Psoas muscle (tissue), 8 donors: ENCODE measurements at places on chromosomes 1 and 21. TPM values are rescaled to one million over a fixed set of nuclear protein-coding genes. Genes with fewer than 3 reads are reported as not detected.

The FCRL1 gene
- not detected for polyA plus RNA-seq

The NBPF6 gene
- not detected for polyA plus RNA-seq

The URB2 gene
- polyA plus RNA-seq, result 10.2 TPM

The SPRR2G gene
- not detected for polyA plus RNA-seq

The GUCA2B gene
- polyA plus RNA-seq, result not detected

The DMRTA2 gene
- polyA plus RNA-seq, result not detected

The EPHX1 gene
- 19.4 TPM for polyA plus RNA-seq

The CA6 gene
- polyA plus RNA-seq, result not detected

The LAMC1 gene
- 28.0 TPM for polyA plus RNA-seq

The RNU1-4 gene
- polyA plus RNA-seq, result not detected

DNA sequence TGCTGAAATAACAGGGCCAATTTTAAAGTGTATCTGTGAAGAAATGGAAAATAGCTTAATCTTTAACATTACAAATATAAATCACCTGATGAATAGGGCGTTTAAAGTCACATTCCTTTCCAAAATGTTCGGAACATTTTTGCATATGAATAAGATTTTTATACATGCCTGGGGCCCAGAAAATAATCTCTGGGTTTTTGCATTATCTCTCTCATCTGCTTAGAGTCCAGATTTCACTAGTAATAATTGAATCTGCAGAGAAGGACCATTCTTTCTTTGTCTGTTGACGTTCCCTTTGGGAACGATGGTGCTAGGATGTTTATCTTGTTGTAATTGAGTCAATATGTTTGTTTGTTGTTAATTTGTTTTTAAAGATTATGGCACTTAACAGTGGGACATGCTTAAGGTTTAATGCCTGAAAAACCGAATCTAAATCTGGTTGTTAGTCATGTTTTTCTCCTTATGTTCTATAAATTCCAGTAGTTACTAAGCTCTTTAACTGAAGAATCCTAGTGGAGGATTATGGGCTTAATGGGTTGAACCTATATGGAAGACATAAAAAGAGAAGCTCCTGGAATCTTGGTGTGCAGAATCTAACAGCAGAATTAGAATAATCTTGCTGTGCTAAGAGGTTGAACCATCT is 140.6 kb downstream of the VPS13D start:
- DNase-seq, result no peak

DNA sequence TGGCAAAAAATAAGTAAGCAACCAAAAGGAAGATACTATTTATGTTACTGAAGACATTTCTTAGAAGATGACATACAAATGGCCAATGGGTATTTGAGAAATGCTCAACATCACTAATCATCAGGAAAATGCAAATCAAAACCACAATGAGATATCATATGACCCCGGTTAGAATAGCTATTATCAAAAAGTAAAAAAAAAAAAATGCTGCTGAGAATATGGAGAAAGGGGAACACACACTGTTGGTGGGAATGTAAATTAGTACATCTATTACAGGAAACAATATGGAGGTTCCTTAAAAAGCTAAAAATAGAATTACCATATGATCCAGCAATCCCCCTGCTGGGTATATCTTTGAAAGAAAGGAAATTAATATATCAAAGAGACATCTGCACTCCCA is 34.3 kb upstream of the CREG1 start:
- no peak for DNase-seq

- peak; percentile 45 for DNase-seq
Observed at GRCh38 chr1:46587069-46587468, 17.0 kb downstream of the MKNK1 start.

GRCh38 chr1:205438213-205439158 is 16.6 kb upstream of the LEMD1 start:
- peak; percentile 88 for DNase-seq

GRCh38 chr1:112997781-112998180 is 41.8 kb upstream of the SLC16A1 start:
- no peak for DNase-seq

DNA sequence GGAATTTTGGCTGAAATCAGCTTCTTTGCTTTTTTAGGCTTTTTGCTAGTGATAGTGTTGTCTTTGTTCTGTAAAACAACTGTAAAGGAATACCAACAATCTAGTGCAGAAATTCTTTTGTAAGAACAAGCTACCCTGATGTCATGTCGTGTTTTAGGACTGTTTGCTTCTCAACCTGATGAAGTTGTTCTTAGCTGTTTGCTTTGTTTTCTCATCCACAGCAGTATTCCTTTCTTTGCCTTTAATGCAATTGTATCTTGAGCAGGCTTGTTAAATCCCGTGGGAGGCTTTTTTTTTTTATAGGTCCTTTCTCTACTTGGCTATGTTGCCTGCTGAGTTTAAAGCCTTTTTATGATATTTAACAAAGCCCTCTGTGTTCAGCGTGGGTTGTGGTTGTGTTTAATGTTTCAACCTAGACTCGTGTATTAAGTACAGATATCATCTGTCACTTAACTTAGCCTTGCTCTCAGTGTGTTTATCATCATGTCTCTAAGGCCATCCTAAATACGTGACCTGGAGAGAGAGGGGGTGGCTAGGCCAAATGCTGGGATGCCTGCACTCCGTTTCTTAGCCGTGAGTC is 31.6 kb downstream of the ADARB1 start:
- DNase-seq, result no peak

DNA sequence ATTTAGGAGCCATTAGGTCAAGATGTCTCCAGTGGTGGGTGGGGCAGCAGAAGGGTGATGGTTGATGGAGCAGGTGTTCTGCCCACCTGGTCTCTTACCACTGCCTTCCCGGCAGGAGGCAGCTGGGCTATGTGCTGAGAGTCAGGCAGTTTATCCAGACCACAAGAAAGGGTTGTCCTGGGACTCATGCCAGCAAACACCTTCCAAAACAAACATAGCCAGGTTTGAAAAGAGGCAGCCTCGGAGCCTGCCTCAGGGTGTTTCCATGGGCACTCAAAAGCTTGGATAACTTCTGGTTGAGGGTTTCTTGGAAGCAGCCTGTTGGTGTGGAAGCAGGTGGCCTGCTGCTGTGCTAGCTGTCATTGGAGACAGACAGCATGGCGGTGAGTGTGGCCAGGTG is 187.2 kb downstream of the PCP4 start:
- no peak for DNase-seq

GRCh38 chr1:98903261-98903660 is 101.4 kb downstream of the PLPPR5 start:
- no peak for DNase-seq

DNA sequence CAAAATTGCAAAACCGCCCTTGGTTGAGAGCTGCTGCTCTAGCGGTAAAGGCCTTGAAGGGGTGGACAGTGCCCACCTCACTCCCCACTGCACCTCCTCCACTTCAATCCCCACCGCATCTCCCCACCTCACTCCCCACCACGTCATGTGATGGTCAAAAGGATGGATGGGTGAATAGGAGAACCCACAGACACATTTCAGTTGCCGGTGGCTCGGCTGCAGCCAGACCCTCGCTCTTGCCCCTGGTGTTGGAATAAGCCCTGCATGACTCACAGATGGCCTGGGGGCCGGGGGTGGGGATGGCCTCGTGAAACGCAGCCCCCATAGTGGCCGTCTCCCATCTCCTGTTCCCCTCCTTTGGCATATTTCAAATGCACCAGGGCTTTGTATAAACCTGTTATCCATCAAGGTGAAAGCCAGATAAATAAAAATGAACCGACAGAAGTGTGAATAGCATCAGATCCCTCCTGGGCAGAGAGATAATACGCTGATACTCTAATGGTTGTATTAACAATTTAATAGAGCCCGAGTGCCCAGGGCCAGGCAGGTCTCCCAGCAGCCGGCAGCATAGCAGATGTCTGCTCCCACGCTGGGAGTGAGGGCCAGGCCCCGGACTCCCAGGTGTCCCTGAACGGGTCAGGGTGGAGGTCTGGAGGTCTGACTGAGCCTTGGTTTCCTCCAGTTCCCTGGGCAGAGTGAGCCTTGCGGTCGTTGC is 300.3 kb downstream of the NPHP4 start:
- DNase-seq, result no peak

- DNase-seq, result no peak
Observed at GRCh38 chr21:28725396-28725795, 267.3 kb downstream of the LTN1 start.

- DNase-seq, result no peak
Observed at GRCh38 chr1:150553392-150554085, 4.3 kb downstream of the ADAMTSL4 start.

- no peak for DNase-seq
Observed at GRCh38 chr1:151585622-151586021, 26.2 kb upstream of the SNX27 start.

- no peak for DNase-seq
Observed at GRCh38 chr1:2163205-2163604, 31.4 kb downstream of the FAAP20 start.

DNA sequence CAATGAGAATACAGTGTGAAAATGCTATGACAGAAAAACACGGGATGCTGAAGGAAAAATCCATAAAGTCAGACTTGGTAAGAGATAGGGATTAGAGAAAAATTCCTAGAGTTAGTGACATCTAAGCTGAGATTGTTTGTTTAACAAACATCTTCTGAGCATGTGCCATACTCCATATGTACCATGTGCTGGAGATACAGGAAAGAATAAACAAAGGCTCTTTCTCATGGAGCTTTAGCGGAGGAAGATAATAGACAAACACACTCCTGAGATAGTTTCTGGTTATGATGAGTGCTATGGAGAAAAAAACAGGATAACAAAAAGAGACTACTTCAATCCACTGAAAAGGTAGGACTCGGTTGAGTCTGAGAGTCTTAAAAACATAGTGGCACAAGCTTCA is 22.0 kb upstream of the AIM2 start:
- DNase-seq, result no peak

GRCh38 chr1:15152318-15153183 is 996 bp upstream of the TMEM51 start:
- DNase-seq, result peak; percentile 76
